Stimulated activated CD4-positive, alpha-beta T cell treated with anti-CD3 and anti-CD28 coated beads, Interleukin-2, amount 100 ng/mL, for 4 hours (primary cell): ENCODE measurements at places on chromosomes 3 and 15.

DNA sequence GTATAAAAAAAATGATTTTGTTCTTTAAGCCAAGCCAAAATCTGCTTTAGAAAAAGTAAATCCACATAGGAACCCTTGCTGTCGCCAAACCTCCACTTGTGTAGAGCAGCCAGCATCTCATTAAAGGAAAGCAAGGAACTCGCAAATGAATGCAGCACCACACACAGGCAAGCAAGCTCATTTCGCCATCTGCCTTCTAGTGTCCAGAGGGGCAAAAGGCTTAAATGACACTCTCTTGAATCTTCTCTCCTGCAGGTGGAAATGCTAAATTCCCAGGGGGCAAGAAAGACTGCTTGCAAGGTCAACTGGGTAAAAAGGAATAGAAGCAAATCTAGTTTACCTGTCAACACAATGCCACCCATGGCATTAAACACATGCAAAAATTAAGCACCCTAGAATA, 2.4 kb downstream of the MB21D2 start:
- no peak for DNase-seq

GRCh38 chr3:53194210-53195065, 33.4 kb downstream of the PRKCD start:
- no peak for DNase-seq

- DNase-seq: no peak
Measured at GRCh38 chr3:37986479-37987314, 3.9 kb upstream of the VILL start.

DNA sequence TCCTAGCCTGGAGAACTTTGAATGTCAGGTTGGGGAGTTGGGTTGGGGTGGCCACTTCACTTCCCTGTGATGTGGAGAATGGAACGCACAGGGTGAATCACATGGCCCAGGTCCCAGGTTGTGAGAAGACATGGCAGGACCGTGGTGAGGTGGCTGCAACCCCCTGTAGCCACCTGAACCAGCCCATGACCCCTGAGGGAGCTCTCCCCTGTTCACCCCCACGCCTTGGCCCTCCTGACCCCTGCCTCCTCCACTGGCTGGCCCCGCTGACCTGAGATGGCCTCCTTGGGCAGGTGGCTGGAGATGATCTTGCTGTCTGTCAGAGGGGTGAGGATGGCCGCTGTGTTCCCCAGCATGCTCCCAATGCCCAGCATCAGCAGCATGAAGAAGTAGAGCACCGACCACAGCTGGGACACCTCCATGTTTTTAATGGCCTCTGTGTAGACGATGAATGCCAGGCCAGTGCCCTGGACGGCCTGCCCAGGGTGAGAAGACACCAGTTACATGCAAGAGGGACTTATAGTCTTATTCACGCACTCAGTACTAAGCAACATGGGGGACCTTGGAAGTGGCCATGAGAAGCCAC, 31.0 kb downstream of the SLC6A20 start:
- DNase-seq: no peak

DNA sequence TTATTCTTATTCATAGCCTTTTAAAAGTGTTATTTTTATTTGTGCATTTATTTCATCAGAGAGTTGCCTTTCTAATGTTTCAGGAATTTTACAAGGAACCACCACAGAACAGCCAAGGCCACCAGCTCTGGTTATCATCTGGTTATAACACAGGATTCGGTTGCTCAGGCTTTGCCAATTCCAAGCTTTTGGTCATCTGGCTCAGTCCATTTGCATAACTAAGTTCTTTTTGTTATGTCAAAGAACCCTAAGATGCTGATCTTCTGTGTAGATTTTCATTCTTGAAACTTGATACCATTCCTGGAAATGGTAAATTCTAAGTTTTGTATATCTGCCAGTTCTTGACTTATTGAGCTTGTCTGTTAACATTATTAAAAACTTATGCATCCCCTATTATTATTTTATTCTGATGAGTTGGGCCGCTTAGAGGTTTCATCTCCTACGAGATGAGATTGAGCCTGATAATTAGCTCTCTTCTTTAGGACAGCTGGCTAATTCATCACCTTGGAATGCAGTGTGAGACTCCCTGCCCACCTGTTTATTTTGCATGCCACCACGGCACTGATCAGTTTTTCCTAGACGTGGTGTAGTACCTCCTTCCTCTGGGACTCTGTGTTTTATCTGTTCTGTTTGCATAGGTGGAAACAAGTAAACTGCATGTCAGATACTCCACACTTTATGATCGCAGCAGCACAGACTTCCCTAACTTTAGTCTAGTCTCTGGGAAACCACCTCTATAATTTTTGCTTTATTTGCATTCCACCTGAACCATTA, 264.8 kb downstream of the SLCO3A1 start:
- no peak for DNase-seq

- no peak for DNase-seq
Measured at GRCh38 chr15:62777671-62778070, 264.9 kb upstream of the TPM1 start.

GRCh38 chr3:171239757-171240503, 213.4 kb upstream of the SLC2A2 start:
- no peak for DNase-seq

- DNase-seq: no peak
Measured at GRCh38 chr3:83821506-83821905, 1137.3 kb upstream of the CADM2 start.

DNA sequence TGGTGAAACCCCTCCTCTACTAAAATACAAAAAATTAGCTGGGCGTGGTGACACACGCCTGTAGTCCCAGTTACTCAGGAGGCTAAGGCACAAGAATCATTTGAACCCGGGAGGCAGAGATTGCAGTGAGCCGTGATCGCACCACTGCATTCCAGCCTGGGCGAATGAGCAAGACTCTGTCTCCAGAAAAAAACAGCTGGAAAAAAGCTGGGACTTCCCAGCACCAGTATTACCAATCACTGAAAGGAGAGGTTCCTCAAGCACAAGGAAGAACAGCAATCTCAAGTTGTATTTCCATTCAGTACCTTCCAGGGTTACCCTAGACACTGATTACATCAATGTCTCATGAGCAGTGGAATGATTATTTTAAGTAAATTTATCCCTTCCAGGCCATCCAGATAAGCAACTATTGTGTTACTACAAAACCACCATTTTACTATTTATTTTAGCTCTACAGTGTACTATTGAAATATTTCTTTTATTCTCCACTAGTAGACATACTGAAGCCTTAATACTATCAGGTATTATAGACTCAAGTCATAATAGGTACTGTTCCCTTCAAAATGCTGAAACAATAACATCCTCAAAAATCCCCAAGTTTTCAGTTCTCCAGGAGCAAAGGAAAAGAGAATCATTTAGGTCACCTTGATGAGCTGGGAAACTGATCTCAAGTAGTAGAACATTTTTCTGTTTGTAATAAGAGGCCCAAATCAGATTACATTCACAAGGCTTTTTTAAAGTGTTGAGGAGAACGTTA, 54.8 kb upstream of the VGLL4 start:
- no peak for DNase-seq

GRCh38 chr15:96346409-96346970, 16.0 kb downstream of the NR2F2 start:
- no peak for DNase-seq

GRCh38 chr15:52797625-52798501, 7.7 kb upstream of the ONECUT1 start:
- DNase-seq: no peak

DNA sequence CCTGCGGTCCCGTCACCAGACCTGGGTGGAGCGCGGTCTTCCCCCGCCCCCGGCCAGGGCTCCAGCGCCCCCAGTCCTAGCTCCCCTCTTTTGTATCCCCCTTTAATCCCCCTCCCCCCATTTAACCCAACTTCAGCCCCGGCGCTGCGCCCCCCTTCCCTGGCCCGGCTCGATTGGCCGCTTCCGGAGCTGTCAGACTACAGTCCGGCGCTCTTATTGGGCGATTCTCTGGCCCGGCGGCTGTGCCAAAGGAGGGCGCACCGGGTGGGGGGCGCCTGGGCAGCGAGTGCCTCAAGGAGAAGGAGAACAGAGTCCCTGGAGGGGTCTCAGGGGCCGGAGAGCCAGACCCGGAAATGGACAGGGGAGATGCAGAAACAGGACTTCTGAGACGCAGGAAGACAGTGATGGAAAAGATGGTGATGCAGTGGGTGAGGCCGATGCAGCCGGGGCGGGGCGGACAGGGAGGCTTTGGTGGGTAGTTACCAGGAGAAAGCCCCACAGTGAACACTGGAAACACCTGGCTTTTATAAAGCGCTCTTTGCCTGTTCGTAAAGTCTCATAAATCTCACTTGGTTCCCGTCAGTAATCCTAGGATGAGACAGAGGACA, 1.2 kb upstream of the ADCY5 start:
- DNase-seq: no peak

- no peak for DNase-seq
Measured at GRCh38 chr15:71055461-71055860, 59.8 kb upstream of the THSD4 start.

- no peak for DNase-seq
Measured at GRCh38 chr15:27934782-27935181, 164.3 kb downstream of the OCA2 start.

- no peak for DNase-seq
Measured at GRCh38 chr3:193828477-193828876, 235.5 kb downstream of the OPA1 start.

GRCh38 chr3:185724761-185725160, 100.1 kb downstream of the IGF2BP2 start:
- DNase-seq: no peak

DNA sequence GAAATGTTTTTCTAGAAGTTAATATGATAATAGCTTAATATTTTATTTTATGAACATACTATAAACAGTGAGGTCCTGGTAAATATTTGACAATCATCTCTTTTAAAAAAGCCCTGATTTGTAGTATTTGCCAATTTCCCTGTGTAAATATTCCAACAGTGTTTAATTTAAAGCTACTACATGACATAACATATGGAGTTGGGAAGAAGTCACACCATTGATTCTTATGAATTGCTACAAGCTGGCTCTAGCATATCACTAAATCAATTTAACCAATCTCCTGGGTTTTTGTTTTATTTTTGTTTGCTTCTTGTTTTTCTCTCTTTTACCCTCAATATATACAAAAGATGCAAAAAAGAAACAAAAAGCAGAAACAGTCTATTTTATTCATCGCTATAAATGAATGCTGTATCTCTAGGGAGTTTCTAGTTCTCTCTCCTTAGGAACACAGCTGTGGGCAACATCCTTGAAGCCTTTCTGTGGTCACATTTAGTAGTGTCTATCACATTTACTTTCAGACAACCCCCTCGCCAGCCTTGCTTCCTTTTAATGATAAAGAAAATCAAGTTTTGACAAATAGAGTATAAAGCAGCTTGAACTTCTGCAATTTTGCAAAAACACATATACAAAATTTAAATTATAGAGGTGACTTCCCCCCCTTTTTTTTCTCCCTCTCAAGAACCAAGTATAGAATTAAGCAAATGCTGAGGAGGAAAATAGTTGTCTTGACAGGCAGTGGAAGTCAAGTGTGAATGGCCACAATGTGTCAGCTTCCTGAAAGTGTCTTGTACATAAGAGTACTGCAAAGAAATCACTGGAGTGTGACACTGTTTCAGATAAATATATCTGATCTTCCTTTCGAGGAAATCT, 21.4 kb downstream of the CCR1 start:
- DNase-seq: no peak

DNA sequence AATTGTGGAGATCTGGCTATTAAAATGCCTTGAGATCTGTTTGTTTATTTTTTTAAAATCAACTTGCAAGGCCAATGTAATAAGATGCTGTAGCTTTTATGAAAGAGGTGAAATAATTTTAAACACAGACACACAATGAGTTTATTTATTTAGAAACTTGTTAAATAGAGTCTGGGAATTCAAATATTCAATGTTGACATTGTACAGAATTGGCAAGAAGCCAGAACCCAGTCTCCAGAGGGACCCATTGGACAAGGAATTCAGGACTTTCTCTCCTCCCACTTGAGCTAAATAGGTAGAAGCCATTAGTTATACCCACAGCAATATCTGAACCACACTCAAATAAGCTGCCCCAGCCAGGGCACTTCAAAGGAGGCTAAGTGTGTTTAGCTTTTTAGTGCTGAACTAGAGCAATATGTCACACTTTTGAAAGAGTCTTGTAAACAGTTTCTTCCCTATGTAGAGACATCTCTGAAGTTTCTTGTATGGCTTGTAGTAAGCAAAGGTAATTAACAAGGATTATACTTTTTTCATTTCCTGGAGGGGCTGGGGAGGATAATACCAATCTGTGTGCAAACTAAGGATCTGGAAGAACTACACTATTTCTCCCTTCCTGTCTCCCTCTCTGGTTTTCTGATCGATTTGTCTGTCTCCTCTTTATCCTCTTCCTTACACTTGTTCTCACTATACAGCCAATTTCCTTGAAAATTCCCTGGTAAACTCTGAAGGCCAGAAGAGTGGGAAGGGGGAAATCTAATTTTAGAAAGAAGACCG, 6.0 kb downstream of the MECOM start:
- DNase-seq: no peak

DNA sequence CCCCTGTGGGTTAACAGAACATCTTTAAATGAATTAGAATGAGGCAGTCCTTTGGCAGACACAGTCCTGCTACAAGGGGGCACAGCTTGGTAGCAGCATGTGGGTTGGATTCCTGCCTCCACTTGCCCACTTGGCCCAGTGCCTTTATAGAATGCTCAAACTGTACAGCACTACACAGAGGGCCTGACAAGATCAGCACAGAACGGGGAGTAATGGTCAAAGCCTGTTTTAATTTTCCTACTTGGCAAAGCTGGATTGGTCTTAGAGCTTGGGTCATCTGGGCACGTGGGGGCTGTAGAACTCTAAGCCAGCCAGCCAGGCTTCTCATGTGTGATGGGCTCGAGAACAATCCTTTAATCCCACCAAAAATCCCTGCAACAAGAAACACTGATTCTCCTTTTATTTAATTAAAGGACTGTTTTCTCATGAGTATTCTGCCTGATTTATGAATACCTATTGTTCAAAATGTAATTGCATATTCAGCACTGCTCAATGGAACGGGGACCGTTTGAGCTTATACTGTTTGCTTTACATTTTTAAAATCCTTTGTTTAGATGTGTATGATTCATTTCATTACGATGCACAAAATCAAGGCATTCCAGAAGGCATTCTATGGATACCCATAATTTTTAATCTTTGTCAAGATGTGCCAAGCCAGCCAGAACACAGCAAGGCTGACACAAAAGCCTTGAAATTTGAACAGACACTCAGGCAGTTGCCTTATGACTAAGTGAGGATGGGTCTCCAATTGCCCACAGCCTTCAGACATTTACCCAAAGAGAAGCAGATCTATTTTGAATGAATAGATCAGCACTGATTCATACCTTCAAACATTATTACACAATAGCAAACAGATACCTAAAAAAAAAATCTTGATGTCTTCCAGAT, 249.3 kb upstream of the TGFBR2 start:
- DNase-seq: no peak

GRCh38 chr15:85439996-85440395, 59.6 kb downstream of the AKAP13 start:
- DNase-seq: no peak
